ENCODE measurements at places on chromosomes 1 and 21.

- DNase-seq = no peak
Measured at GRCh38 chr1:198287916-198288315, 131.1 kb downstream of the NEK7 start.

- DNase-seq = no peak
Measured at GRCh38 chr1:224517171-224517570, 82.6 kb upstream of the WDR26 start.

- DNase-seq = no peak
Measured at GRCh38 chr1:59455206-59455605, 158.3 kb downstream of the FGGY start.

DNA sequence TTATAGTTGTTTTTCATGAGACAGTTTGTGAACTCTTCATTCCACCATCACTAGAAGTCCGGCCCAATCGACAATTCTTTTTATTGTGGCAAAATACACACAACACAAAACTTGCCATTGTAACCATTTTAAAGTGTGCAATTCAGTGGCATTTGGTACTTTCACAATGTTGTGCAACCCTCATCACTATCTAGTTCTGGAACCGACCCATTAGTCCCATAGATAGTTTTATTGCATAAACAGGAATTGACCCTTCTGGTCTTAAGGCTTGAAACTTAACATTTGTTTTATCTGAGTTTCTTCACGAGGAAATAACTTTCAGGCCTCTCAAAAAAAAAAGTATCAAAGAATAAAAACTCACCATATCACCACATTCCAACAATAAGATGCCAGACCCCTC is 8.8 kb upstream of the PPIE start:
- no peak for DNase-seq

DNA sequence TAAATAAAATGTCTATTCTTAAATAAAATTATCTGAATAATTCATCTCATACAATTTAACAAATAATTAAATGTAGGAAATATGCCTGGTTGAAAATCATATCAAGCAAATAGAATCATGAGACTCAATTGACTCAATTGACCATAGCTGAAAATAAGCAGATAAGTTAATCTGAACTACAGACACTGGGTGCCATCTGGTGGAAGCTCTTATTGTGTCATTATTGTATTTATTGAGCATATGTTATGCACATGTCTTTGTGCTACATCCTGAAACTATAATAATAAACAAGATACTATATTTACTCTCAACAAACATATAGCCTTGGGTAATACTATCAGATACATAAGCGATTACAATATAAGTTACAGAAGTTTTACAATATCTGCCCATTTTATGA is 41.0 kb downstream of the BRINP3 start:
- DNase-seq = no peak

DNA sequence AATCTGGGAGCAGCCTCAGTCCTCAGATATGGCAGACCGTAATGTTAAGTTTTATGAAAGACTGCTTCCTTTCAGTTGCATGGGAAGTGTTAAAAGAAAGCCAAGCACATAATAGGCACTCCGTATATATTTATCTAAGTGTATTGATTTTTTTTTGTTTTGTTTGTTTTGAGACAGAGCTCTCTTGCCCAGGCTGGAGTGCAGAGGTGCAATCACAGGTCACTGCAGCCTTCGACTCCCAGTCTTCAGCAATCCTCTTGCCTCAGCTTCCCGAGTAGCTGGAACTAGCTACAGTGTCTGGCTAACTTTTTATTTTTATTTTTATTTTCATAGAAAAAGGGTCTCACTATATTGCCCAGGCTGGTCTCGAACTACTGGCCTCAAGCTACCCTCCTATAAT is 341.8 kb downstream of the USH2A start:
- DNase-seq = no peak

GRCh38 chr1:93253516-93253915 is 73.0 kb downstream of the CCDC18 start:
- DNase-seq = no peak

GRCh38 chr1:44024903-44025525 is 6.2 kb downstream of the SLC6A9 start:
- DNase-seq = no peak

- no peak for DNase-seq
Measured at GRCh38 chr1:10778640-10779039, 17.8 kb downstream of the CASZ1 start.

DNA sequence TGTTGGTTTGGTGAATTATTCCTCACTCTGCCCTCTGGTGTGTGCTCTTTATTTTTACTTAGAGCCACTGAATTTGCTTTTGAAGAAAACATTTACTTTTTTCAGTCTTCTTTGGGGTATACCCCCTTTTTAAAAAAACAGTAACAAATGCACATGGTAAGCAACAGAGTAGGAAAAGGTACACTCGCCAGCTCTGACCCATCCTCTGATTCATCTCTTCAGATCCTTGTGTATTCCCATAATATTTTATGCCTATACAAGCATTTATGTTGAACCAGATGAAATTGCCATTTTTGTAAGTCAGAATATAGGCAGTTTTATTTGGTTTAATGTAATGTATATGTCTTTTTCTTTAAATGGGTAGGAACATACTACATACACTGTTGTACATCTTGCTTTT is 28.3 kb downstream of the TTC3 start:
- DNase-seq = no peak

- no peak for DNase-seq
Measured at GRCh38 chr1:217528271-217528670, 102.6 kb downstream of the GPATCH2 start.

GRCh38 chr1:100277866-100278265 is 11.8 kb downstream of the RTCA start:
- DNase-seq = no peak

DNA sequence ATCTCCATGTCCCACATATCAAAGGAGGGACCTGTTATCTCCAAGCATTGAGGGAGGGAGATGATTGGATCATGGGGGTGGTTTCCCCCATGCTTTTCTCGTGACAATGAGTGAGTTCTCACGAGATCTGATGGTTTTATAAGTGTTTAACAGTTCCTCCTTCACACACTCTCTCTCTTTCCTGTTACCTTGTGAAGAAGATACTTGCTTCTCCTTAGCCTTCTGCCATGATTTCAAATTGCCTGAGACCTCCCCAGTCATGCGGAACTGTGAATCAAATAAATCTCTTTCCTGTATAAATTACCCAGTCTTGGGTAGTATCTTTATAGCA is 91.6 kb downstream of the DDAH1 start:
- no peak for DNase-seq

Data from stimulated activated CD4-positive, alpha-beta T cell treated with anti-CD3 and anti-CD28 coated beads, Interleukin-15, amount 100 ng/mL, for 48 hours (primary cell).